Endothelial cell of umbilical vein (primary cell): ENCODE measurements at places on chromosomes 13 and 19. TPM values are rescaled to one million over a fixed set of nuclear protein-coding genes. Genes with fewer than 3 reads are reported as not detected.
A peak's percentile ranks its signal among the peaks of the same experiment; 100 is the strongest.

DNA sequence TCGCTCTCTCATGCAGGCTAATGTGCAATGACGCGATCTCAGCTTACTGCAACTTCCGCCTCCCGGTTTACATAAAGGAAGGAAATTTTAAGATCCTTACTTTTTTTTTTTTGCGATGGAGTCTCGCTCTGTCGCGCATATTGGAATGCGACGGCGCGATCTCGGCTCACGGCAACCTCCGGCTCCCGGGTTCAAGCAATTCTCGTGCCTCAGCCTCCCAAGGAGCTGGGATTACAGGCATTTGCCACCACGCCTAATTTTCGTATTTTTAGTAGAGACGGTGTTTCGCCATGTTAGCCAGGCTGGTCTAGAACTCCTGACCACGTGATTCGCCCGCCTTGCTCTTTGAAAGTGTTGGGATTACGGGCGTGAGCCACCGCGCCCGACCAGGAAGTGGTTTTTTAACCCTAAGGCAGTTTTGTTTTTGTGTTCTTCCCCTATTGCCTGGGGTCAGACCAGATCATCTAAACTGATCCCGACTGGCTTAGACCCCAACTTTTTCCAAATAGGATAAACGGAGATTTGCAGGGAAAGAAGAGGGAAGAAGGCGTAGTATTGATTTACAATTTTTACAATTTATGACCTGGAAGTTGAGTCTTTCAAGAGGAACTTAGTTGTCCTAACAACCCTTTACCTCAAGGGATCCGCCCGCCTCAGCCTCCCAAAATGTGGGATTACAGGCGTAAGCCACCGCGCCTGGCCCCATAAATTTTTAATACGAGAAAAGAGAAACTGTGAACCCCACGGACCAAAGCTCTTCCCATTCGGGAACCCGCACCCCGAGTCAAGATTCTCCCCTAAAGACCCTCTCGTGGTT is 142.0 kb downstream of the ZNF737 start:
- no peaks in the 10 kb centered on the region for H3K4me1 ChIP-seq
- peak overlapping the region; percentile 67 for H3K27ac ChIP-seq
- peak overlapping the region; percentile 79 for H3K4me3 ChIP-seq
- H3K27me3 ChIP-seq, result no peaks in the 10 kb centered on the region
- H3K36me3 ChIP-seq, result no peaks in the 10 kb centered on the region

- no peaks in the 10 kb centered on the region for H3K27me3 ChIP-seq
- no peak overlapping the region for H3K27ac ChIP-seq
- H3K4me1 ChIP-seq, result peaks cover 8% of the 10 kb centered on the region
These were observed 9.0 kb downstream of the DHRS12 start for GRCh38 chr13:51794964-51795363.

DNA sequence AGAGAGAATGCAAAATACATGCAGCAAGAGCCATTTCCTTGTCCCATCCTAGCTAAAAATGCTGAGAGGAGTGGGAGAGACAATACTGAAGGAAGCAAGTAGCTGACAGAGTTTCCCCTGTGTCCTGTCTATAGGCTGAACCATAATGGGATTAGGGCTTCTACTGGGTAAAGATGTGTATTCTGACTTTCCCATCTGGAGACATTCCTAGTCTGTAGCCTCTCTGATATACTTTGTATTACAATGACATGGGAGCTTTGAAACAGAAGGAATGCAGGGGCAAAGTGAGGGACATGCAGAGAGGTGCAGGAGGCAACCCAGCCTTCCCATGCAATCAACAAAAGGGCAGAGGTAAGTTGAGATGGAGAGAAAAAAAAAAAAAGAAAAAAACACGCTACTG is 10.5 kb upstream of the GPC6 start:
- no peak for DNase-seq
- no peaks in the 10 kb centered on the region for H3K36me3 ChIP-seq
- H3K27ac ChIP-seq, result no peak overlapping the region
- no peak overlapping the region for H3K4me3 ChIP-seq
- no peaks in the 10 kb centered on the region for H3K27me3 ChIP-seq

DNA sequence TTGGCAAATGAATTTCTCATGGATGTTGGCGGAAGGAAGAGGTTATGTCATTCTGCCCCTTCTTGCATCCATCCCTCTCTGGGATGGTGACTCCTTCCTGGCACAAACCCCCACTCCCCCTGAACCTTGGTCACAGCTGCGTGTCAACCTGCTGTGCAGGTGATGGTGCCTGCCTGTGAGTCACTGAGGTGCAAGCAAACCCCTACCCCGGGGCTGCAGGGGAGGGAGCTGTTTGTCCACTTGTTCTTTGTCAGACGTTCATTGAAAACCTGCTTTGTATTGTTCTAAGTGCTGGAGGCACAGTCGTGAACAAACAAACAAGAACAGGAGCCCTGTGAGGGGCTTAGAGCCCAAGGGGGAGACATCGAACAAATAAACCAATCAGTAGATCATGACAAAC is 2.0 kb upstream of the GAPDHS start:
- no peak for DNase-seq
- no peaks in the 10 kb centered on the region for H3K36me3 ChIP-seq
- H3K4me3 ChIP-seq, result no peak overlapping the region
- no peak overlapping the region for H3K27ac ChIP-seq

- DNase-seq, result peak; percentile 40
- no peak overlapping the region for H3K27ac ChIP-seq
- no peaks in the 10 kb centered on the region for H3K27me3 ChIP-seq
- H3K36me3 ChIP-seq, result peaks cover 28% of the 10 kb centered on the region
- H3K4me3 ChIP-seq, result no peak overlapping the region
These were observed 9.0 kb upstream of the MYDGF start for GRCh38 chr19:4678881-4679790.

DNA sequence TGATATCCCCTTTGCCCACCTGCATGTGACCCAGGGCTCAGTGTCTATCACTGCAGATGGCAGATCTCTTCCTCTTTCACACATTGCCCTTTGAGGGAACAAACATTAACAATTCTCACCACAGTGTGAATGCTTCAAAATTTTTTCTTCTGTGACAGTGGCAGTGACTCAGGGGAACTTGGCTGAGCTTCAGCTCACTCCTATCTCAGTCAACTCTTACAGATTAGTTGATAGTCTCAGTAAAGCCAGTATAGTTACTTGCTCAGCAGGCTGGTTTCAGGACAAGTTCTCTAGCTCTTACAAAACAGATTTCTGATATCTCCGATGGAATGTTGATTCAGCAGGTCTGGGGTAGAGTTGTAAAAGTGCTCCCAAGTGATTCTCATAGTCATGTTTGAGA is 166.9 kb downstream of the DLEU7 start:
- peak; percentile 49 for DNase-seq
- no peak overlapping the region for H3K4me3 ChIP-seq

Gene KEAP1
- total RNA-seq, result 78.2 and 81.4 TPM in 2 replicates
